M059J (cell line): ENCODE measurements at places on chromosomes 2 and 18. TPM values are rescaled to one million over a fixed set of nuclear protein-coding genes. Genes with fewer than 3 reads are reported as not detected.
A peak's percentile ranks its signal among the peaks of the same experiment; 100 is the strongest.

DNA sequence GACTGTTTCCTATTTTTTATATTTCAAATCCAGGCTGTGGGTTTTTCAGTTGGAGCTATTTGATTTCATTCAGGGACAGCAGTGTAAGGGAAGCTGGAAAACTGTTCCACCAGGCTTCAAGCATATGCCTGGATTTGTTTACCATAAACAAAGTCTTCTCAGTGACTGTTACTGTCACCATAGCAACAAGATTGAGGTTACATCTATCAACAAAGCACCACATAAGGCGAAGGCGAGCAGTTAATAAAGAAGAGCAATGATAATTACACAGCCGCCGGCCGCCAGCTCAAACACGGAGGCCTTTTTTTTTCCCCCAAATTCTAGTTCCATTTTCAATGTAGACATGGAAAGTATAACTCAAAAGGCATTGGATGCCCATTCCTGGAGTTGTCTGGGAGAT lies 553.7 kb upstream of the SYT4 start:
- DNase-seq: peak; percentile 42

- no peak for DNase-seq
Measured at GRCh38 chr18:28469946-28470345, 293.0 kb upstream of the CDH2 start.

- DNase-seq: peak; percentile 57
Measured at GRCh38 chr2:66874411-66874810, 439.5 kb downstream of the MEIS1 start.

DNA sequence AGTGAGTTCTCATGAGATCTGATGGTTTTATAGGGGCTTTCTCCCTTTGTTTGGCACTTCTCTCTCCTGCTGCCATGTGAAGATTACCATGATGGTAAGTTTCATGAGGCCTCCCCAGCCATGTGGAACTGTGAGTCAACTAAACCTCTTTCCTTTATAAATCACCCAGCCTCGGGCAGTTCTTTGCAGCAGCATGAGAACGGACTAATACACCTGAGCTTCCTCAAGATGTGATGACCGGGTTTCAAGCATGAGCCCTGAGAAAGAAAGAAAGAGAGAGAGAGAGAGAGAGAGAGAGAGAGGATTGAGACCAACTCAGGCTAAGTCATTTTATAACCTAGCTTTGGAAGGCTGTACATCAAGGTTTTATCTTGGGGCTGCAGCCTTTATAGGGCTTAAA lies 167.7 kb upstream of the SERPINE2 start:
- peak; percentile 10 for DNase-seq

GRCh38 chr2:145914716-145915115 lies 1394.8 kb upstream of the ZEB2 start:
- no peak for DNase-seq

DNA sequence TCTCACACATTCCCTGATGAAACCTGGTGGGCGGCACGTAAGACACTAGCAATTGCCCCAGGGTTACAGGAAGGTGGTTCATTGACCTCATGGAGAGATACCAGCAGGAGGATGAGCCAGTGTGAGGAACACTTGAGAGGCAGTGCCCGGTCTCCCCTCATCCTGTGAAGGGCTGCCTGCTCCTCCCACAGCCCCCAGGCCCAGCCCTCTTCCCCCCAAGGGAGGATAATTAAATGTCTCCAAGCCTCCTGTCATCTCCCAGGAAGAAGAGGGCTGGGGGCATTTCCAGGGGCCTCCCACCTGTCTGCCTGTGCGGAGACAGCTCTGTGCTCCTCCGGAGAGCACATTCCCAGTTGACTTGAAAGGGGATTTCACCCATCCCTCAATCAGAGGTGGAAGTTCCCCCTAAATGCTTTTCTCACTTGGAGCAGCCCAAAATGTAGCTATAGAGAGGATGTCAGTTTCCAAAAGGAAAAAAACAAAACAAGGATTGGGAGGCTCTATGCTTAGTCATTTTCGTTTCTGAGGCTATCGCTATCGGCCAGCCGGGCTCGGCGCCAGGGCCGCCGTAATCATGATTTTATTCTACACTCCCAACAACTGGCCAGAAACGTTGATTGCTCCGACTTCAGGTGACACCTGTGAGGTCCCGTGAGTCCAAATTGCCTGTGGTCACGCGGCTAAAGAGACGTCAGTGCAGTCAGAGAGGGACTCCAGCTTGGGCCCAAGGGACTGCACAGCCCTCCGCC lies 7.1 kb downstream of the KCNF1 start:
- DNase-seq: peak; percentile 50

GRCh38 chr2:61597300-61598289 lies 59.4 kb upstream of the XPO1 start:
- no peak for DNase-seq

GRCh38 chr18:41391616-41392595 lies 563.1 kb upstream of the PIK3C3 start:
- peak; percentile 69 for DNase-seq

- no peak for DNase-seq
Measured at GRCh38 chr2:75527676-75528075, 33.1 kb downstream of the EVA1A start.

DNA sequence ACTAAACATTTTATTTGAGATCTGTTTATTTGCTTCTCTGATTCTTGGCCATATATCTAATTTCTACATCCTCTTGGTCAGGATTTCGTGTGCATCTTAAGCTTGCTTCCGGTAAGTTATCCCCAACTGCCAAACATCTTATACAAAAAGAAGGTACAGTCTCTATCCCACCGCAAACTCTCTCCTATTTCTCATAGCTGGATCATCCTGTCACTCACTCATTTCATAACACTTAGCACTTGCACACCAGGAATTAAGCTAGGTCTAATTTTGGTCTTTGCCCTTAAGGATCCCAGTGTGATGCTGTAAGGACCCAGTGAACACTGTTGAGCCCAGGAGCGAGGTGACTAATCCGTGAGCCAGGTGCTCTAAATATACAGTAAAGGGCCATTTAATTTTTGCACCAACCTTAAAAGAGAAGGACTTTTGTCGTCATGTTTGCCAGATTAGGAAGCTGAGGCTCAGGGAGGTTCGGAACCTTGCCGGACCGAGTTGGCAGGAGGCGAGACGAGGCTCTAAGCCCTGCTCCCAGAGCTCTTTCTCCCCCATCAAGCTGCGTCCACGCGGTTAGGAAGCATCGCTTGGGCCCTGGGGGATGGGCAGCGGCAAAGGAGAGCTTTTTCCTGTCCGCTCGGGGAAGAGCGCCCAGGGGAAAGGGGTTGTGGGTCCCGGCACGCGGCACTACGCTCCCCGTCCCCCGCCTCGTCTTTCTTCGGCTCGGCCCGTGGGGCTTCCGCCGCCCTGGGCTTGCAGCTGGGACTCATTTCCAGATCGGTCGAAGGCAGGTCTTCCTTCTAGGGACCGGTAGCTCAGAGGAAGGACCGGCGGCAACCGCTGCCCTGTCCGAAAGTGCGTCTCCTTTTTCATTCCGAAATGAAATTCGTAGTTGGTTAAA lies 4.1 kb upstream of the ITPRIPL1 start:
- DNase-seq: peak; percentile 40

GRCh38 chr2:223647258-223647952 lies 45.2 kb upstream of the SCG2 start:
- DNase-seq: peak; percentile 32

- DNase-seq: peak; percentile 46
Measured at GRCh38 chr2:178280244-178280852, 86.0 kb downstream of the OSBPL6 start.

GRCh38 chr2:3433339-3433699 lies 53.8 kb downstream of the TRAPPC12 start:
- DNase-seq: no peak

GRCh38 chr2:169933124-169933711 lies 106.0 kb downstream of the UBR3 start:
- peak; percentile 13 for DNase-seq

DNA sequence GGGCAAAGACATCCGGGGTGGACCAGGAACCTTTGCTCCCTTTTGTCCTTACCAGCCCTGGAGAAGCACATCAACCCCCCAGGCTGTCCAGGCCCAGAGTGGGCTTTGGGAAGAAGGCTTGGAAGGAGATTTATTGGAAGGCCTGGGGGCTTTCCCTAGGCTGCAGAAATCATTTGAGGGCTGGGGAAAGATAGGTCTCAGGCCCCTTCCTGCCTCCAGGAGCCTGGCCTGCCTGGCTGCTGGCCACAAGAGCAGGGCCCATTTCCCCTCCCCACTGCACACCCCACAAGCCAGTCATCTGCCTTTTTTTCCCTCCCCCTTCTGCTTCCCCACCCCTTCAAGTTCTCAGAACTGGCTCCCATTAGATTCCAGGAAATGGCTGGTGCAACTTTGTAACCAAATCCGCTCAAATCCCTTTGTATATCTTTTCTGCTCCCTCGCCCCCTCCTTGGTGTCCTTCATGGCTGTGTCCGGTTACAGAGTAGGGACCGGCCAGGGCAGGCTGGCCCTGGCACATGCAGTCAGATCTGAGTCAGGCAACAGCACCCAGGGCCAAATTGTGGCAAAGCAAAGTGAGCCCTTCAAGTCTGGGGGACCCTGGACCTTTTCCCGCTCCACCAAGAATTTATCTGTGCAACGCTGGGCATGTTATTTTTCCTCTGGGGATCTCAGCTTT lies 20.8 kb upstream of the TNP1 start:
- peak; percentile 55 for DNase-seq

DNA sequence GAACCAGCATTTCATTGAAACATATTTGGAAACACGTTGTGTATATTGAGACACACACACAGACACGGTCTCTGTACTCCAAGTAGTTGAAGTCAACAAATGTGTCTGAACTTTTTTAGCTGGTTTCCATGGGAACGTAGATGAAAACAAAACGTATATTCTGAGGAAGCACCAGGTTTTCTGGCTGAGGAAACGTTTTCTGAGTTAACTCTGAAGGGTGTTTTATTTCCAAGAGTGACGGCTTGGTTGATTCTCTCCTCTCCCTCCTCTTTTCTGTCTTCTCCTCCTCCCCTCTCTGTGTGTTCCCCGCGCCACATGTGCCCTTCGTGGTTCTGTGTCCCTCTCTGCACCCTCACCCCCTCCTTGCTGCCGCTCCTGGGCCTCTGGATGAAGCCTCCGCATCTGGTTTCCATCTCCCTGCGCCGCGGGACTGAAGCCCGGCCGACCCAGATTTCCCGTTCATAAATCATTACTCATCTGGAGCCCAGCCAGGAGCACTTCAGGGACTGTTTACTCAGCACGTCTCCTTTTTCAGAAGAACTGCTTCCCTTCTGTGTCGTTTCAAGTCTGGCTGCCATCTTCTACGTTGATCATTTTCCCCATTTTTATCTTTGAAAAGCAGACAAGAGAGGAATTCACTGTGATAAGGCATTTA lies 122.7 kb downstream of the COL6A3 start:
- peak; percentile 95 for DNase-seq

- peak; percentile 15 for DNase-seq
Measured at GRCh38 chr2:96815326-96816126, 542 bp upstream of the CNNM3 start.

DNA sequence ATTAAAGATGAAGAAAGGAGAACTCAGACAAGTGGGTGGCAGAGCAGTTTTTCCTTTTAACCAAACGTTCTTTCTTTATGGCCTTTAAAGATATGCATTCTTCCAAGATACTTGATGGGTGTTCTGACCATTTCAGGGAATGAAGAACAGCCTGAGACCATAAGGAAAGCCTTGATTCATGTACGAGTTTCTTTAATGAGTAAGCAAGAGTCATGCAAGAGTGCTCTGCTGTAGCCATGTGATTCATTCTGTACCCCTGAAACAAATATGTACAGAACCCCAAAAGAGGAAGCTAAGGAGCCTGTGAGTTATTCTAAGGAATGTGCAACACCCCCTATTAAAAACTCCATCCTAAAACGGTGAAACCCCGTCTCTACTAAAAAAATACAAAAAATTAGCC lies 372.8 kb downstream of the MTX2 start:
- peak; percentile 85 for DNase-seq

GRCh38 chr2:31522786-31523185 lies 58.0 kb downstream of the SRD5A2 start:
- DNase-seq: no peak

DNA sequence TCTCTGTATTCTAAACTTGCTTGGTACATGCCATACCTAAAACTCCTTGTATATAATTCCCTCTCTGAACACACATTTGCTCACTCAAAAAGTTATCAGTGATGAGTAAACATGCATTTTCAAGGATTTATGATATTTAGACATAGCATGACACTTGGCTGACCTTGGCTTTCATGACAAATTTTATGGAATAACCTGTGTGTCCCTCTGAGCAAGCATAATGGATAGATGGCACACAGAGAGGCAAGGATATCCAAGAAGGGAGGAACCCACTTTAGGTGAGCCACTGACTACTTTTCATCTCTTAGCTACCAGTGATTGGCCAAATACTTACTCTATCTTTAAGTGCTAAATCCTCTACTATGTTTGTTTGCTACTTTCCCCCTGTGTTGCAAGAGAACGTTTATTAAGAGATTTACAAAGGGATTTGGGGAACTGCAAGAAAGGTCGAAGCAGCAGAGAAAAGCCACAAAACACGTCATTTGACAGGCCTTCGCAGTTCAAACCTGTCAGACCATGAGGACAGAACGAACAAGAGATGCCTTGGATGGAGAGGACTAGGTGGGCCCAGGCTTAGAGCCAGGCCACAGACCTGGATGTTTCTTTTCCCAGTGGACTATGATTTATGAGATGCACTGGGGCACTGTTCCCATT lies 379.9 kb downstream of the NBAS start:
- no peak for DNase-seq

DNA sequence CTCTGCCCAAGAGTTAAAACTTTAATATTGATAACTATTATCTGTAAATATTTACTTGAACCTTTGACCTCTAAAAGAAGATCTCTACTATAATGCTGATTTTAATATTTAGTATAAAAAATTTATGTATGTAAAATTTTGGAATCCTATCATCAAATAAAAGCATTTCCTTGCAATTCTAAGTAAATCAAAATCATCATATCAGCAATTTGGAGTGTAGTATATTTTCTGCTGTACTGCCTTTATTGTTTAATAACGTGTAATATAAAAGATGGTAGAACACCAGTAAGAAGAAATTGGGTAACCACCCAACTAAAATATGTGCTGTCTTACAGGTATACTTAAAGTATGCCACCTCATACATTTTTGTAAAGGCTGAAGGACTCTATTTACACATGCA lies 94.6 kb downstream of the TLK1 start:
- no peak for DNase-seq

The POMC gene
- not detected in 2 replicates for total RNA-seq

The DUSP2 gene
- total RNA-seq: 75.8 and 103 TPM in 2 replicates

The CYP27A1 gene
- total RNA-seq: 2.7 and 5.2 TPM in 2 replicates

The ZNF2 gene
- total RNA-seq: 7.4 and 8.1 TPM in 2 replicates

The PSMA8 gene
- total RNA-seq: 0.15 TPM in 1 of 2 replicates, not detected in the other

The FOXI3 gene
- not detected in 2 replicates for total RNA-seq

The SKOR2 gene
- not detected in 2 replicates for total RNA-seq

The TRPM8 gene
- total RNA-seq: 1.9 and 4.2 TPM in 2 replicates

The DTYMK gene
- total RNA-seq: 40.6 and 49.3 TPM in 2 replicates

The LIMS4 gene
- total RNA-seq: 0.76 and 0.94 TPM in 2 replicates
